ENCODE measurements at places on chromosomes 5 and 9.

DNA sequence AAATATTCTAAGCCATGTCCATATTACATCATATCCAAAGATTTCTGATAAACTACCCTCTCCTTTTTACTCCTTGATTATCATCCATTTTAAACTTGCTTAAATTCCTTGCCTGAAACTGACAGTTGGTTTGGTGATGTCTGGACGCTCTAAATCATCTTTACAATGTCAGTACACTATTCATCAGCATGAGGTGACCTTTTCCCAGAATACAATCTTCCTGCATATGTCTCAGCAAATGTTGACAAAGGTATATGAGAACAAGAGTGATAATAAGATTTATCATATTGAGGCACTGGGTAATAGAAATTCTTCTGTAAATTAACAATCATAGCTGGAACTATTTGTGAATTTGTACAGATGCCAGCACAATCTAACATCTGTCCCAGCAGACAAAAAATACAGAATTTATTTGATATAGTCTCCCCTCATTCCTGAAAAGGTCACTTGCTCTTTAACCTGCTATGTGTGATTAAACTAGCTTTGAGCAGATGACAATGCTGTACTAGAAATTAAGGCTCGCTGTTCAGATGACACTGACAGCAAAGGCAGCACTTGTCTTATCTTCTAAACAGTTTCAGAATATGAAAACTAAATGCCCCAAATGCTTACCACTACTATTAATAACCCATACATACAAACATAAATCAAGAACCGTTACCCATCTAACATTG lies 32.2 kb downstream of the COX7C start:
- no peak for DNase-seq

DNA sequence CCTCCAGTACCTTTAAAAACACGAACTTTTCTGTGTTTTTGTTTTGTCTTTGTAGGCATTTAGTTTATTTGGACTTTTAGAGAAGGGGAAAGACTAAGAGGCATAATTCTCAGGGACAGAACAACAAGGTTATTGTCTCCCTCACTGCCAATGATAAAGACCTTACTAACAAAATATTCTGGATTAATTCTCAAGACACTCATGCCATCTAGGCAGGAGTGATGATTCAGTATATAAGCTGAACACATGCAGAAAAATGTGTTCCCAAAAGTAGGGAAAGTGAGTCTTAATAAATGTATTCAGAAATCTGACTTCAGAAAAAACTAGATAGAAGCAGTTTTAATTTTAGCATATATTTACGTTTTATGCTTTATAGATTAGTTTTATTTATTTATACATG lies 17.4 kb upstream of the ASPN start:
- DNase-seq, result no peak

GRCh38 chr9:121721058-121721350 lies 69.6 kb downstream of the DAB2IP start:
- no peak for DNase-seq

- DNase-seq, result no peak
Observed at GRCh38 chr9:93899609-93900435, 55.3 kb downstream of the BARX1 start.

DNA sequence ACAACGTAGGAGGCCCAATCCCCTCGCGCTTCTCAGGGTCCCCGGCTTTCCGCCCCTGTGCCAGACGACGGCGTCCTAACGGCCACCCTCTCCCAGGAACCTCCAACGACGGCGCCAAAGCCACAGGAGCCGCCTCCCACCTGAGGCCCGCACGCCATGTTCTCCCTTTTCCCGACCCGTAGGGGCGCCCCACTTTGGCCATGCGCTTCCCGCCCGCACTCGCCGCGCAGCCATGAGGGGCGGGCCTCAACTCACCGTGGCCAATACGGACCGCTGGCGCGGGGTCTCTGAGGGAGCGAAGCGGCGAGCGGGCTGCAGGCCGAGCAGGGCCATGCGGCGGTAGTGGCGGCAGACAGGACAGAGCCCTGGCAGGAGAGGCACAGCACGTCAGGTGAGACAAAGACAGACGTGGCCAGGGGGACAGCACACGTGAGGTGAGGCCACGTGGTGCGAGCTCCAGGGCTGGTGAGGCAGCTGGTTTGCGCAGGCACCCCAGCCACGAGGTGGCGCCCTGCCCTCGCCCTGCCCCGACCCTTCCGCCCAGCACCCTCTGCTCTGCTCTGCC lies 1005.5 kb upstream of the PTPRD start:
- DNase-seq, result no peak

DNA sequence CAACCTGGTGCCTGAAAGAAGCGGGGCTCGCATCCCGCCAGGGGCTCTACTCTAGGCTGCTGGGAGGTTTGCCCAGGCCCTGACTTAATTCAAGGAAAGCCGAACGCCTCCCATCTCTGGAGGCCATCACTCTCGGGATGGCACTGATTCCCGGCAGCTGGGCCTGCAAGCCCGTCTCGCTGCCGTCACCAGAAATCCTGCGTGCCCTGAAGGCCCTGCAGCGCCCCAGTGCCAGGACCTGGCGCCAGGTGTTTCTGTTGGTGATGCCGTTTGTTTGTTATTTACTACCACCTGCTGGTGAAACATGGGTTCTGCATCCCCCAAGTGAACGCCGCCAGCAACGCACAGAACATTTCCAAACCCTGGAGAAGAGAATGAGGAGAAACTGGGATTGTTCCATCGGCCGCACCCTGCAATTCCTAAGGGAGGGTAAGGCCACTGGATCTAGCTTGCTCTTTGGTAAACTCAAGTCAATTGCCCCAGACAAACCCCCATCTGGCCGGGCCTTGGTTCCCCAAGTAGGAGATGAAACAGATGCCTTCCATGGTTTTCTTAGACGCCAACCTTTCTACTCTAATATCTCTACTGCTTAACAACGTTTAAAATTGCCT lies 77.9 kb downstream of the AK8 start:
- DNase-seq, result peak; percentile 66

DNA sequence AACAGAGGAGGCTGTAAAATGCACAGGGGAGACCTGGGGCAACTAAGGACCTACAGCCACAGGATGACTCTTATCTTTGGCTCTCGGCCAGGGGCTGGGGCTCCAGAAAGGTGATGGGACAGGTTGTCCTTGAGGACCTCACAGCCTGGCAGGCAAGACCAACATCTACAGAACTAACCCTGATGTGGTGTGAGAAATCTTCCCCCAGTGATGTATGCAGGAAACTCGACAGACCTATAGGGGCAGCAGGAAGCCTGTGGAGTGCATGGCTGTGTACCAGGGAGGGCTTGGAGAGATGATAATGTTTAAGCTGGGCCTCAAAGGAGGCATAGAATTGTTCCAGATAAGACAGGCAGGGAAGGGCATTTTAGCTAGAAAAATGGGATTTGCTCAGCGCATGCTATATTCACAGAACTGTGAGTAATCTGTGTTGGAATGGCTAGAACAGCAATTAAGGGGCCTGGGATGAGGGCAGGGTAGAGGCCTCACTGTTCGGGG lies 68.5 kb upstream of the SLC25A51 start:
- no peak for DNase-seq

- no peak for DNase-seq
Observed at GRCh38 chr9:5449521-5450358, 602 bp upstream of the CD274 start.

DNA sequence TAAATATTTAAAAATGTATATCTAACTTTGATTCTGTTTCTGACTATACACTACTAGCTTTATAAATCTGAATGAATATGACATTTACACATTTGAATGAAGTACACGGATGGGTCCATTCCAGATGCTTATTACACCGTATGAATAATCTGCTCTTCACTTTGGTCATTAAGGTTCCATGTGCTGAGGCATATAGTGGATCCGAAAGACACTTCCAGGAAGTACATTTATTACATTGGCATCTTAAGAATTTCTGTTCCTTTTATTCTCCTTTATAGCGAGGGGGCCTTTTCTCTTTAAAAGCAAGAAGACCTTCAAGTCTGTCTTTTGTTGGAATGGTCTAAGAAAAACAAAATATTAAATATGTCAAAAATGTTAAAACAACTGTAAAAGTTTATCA lies 147.6 kb downstream of the AUH start:
- no peak for DNase-seq

DNA sequence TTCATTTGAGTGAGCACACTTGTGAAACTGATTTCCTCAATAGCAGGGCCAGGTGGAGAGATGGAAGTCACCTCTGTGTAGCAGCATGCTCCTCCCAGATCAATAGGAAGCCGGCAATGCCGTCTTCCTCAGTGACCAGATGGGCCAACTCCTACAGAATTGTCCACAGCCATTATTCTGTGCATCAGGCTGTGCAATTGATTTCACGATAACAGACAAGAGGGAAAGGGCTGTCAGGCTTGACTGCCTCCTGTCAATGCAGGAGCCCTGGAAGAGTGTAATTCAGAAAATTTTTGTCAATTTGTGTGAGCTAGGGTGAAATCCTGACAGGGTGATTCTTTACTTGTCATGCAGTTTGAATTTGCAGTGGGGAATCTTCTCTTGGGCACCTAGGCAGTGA lies 838.4 kb upstream of the NUDT12 start:
- DNase-seq, result no peak

GRCh38 chr5:113612060-113612496 lies 98.6 kb downstream of the YTHDC2 start:
- DNase-seq, result no peak

DNA sequence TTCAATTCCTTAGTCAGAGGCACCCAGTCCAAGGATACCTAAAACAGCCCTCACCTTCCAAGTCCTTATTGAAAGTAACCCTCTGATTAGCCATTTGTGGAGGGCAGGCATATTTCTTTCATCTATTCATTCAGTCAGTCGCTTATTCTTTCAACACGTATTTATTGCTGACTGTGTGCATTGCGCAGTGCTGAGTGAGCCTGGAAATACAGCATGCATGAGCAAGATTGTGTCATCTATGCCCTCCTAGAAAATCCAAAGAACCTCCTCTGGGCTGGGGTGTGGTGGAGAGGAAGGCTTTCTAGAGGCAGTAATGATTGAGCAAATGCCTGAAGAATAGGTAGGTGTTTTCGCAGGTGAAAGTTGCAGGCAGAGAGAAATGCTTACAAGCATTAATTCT lies 8.5 kb upstream of the FEM1C start:
- DNase-seq, result no peak

DNA sequence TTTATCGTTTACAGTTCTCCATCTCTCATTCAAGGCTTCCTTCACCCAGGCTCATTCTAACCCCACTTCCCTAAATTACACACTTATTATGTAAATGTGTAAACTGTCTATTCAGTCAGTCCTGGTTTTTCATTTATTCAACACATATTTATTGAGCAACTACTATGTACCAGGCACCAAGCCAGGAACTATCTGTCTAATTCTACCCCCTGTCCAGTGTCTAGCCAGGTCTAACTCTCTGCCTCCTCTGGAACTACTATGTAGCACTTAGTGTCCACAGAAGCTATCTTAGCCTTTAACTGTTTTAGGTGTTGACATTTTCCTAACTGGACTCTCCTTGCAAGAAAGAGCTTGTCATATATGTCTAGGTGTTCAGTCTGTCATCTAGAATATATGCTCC lies 56.5 kb downstream of the PDE4D start:
- no peak for DNase-seq

DNA sequence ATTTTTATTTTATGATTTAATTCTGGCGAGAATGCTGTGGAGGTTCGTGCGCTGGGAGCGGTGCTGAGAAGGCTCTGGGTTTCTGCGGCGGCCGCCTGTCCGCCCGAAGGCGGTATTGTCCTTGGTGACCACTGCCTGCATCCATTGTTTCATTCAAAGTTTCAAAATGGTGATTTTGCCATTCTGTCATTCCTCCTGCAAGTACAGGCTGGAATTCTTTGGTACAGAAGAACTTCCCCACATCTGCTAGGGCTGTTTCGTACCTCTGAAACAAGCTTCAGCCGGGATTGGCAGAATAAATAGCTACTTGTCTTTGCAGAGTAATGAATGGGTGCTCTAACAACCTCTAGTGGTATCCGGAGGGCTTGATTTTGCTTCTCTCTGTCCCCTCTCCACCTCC lies 112.6 kb upstream of the CACNA1B start:
- DNase-seq, result no peak

DNA sequence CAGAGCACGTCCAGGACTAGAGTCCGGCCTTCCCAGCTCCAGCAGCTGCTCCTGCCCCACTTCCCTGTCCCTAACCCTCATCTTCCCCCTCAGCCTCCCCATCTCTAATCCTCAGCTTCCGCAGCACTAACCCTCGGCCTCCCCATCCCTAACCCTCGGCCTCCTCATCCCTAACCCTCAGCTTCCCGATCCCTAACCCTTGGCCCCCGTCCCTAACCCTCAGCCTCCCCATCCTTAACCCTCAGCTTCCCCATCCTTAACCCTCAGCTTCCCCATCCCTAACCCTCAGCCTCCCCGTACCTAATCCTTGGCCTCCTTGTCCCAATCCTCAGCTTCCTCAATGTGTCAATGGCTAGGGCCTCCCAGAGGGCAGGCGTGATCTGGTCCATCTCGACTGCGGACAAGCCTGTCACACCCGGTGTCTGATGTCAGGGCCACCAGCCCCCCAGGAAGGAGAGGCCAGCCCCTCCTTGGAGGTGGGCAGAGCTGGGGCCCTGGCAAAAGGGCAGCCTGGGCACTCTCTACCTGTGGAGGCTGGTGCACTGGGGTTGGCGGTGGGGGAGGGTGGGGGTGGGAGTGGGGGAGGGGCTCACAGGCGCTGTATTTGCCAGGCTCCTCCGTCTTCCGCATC lies 1.4 kb downstream of the OBP2B start:
- no peak for DNase-seq

DNA sequence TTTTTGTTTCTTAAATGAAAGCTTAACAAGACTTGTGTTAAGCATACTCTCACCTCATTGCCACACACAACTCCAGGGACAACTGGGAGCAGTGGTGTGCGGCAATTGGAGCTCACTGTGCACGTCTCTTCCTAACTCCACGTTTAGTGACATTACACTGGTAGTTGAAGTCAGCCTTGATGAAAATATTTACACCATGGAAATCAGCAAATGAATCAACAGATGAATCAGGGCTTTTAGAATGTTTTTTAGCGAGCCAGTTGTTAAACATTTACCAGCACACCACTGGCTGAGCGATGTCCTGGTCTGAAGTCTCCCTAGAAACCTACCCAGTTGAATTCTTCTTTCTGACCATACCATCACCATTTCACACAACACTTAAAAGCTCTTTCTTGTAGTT lies 67.3 kb downstream of the KLHL3 start:
- DNase-seq, result no peak

- no peak for DNase-seq
Observed at GRCh38 chr5:85320495-85320894, 935.8 kb upstream of the EDIL3 start.

DNA sequence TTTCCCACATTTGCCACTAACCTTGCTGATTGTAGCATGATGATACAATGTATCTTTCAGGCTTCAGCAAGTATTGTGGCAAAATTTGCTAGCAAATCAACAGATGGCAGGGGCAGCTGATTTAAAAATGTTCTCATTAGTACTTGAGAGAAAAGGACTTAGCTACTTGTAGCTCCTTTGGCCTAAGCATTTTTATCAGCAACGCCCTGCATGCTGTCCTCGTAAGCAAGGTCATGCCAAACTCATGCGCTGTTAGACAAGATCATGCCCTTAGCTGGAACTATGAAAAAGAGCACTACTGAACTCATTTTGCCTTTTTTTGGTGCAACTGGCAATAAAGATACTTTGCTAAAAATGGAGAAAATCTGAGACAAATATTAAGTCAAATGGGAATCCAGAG lies 197.1 kb downstream of the ICE1 start:
- no peak for DNase-seq

GRCh38 chr5:103075442-103075841 lies 44.5 kb downstream of the GIN1 start:
- DNase-seq, result no peak
